Left ventricle myocardium superior (tissue), 1 donor: ENCODE measurements at places on chromosomes 6 and 20.

DNA sequence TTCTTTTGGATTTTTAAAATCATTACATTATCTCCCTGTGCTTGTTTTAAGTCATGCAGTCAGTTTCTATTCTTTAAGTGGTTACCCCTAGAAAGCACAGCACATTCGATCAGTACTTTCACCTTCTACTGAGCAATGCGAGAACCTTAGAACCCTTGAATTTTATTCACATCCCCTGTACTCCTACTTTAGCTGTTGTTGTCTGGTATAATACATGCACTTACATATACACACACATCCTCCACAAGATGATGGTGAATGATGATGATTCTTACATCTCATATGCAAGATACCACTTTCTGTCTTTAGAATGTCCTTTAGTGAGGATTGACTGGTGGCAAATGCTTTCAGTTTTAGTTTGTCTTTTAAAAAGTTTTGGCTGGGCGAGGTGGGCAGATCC is 5.7 kb downstream of the CDC40 start:
- no peak for DNase-seq

- no peak for DNase-seq
Observed at GRCh38 chr6:97292671-97293070, 9.7 kb upstream of the MMS22L start.

DNA sequence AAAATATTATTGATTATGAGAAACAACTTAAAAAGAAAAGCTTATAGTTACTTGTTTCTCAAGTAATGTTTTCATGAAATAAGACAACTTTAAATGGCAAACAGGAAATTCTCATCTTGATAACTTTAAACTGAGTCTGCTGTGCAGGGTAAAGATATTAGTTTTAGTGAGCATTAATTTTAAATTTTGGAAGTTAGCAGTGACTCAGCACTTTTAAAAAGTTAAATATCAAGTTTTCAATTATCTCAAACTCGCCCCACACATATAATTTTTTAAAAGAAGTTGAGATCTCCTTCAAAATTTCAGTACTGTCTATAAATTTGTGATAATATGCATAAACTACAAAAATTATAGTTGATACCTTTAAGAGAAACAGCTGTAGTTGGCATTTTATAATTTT is 337.3 kb upstream of the NT5E start:
- DNase-seq = no peak

DNA sequence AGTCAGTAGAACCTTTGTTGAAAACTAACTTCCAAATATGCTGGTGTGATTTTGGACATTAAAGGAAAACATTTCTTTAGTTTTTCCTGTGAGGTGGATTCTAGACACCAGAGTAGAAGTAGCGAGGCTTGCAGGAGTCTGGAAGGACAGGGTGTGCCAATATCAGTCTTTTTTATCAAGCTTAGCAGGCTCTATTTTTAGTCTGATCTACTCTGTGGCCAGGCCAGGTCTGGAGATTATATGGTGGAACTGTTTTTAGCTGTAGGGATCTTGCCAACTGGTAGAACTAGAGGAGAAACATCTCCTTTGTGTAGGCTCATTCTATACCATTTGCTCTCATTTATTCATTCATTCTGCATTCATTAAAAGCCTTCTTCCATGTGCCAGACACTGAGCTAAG is 42.7 kb downstream of the LRP11 start:
- DNase-seq = no peak

- DNase-seq = no peak
Observed at GRCh38 chr6:7041511-7042026, 66.2 kb upstream of the RREB1 start.

GRCh38 chr20:22794200-22794599 is 209.8 kb upstream of the FOXA2 start:
- DNase-seq = no peak

- DNase-seq = no peak
Observed at GRCh38 chr20:43721429-43722152, 5.2 kb downstream of the GTSF1L start.

GRCh38 chr20:49987868-49988690 is 5.3 kb downstream of the SNAI1 start:
- no peak for DNase-seq

DNA sequence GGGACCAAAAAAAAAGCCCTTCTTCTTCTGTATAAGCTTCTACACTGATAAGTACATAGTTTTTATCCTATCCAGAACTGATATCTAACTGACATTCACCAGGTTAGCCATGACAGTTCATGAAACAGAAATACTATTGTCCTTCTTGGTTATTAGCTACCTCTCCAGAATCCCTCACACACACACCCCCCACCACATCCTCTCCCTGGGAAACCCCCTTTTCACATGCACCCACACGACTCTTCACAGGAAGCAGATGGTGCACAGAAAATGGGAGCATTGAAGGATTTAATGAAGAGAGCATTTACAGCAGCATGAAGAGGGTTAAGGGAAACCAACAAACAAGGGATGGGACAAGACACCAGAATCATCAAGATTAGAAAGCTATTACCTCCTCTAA is 88.9 kb downstream of the FHL5 start:
- no peak for DNase-seq

DNA sequence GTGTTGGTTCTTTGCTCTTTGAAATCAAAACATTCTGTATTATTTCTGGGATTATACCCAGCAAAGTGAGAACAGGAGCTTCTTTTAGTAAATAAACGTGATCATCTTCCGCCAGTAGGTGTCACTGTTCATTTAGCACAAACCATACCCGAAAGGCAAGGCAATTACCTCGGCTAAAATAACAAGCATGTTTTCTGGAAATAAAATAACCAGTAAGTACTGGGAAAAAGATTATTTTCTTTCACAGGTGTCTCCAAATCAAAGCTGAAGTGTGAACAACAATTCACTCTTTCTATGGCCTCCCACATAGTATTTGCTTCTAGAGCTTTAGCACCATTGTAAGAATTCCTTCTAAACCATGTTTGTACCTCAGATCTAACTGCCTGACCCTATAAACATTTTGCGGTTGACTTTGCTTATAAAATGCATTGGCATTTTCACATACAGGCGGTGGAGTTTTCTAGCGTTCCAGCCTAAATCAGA is 144.6 kb upstream of the AGPAT4 start:
- no peak for DNase-seq

- no peak for DNase-seq
Observed at GRCh38 chr6:107729098-107729497, 95.0 kb downstream of the SCML4 start.

DNA sequence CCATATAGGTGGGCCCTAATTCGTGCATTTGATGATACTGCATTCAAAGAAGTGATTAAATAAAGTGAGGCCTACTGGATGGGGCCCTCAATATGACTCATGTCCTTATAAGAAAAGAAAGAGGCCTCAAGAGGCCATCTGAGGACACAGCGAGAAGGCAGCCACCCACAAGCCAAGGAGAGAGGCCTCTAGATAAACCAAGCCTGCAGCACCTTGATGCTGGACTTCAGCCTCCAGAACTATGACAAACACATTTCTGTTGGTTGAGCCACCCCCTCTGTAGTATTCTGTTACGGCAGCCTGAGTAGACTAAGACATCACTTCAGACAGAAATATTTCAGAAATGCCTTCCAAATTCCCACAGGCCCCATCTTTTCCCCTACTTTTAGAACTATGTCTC is 82.5 kb upstream of the PLEKHG1 start:
- no peak for DNase-seq

GRCh38 chr6:18493382-18493891 is 106.3 kb downstream of the RNF144B start:
- DNase-seq = no peak

- no peak for DNase-seq
Observed at GRCh38 chr6:159435701-159436100, 257.3 kb downstream of the SOD2 start.

- no peak for DNase-seq
Observed at GRCh38 chr6:72560721-72561593, 60.9 kb upstream of the KCNQ5 start.

- DNase-seq = no peak
Observed at GRCh38 chr6:169981568-169981967, 230.1 kb downstream of the ERMARD start.

- no peak for DNase-seq
Observed at GRCh38 chr6:34155471-34156300, 9.8 kb upstream of the GRM4 start.

DNA sequence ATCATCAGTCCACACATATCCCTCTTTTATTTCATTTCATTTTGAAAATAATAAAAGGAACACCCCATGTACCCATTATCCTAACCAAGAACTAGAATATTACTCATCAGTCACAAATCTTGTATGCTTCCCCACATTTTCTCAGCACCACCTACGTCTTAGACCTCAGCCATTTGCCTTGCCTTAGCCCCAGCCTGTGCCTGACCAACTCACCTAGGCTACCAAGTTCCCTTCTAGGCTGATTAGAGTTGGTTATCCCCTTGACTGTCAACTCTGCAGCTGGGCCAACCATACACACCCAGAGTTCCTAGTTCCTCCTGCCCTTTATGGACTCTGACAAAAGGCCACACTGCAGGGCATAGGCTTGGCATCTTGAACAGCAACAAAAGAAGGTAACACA is 33.4 kb upstream of the IPCEF1 start:
- no peak for DNase-seq

- no peak for DNase-seq
Observed at GRCh38 chr6:128507337-128508310, 12.8 kb downstream of the PTPRK start.

GRCh38 chr6:76609160-76609559 is 536.7 kb upstream of the IMPG1 start:
- DNase-seq = no peak

GRCh38 chr6:146620655-146621054 is 21.9 kb downstream of the ADGB start:
- DNase-seq = no peak

- DNase-seq = peak; percentile 29
Observed at GRCh38 chr20:64048402-64049044, 916 bp downstream of the SOX18 start.

DNA sequence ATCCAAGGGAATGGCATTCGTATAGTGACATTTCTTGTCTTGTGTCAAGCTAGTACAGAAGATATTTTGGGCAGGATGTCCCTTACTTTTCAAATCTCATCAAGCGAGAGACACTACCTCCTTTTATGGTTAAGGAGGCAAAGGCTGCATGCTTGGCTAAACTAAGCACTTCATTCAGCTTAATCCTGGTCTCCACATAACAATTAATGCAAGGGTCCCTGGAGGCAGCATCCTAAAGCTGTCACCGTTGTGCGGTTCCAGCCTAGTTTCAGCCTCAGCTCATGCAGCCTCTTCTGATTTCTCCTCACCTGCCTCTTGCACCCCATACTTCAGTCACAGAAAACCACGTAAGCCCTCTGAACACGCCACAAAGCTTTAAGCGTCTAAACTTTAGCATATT is 67.1 kb upstream of the SLC22A23 start:
- no peak for DNase-seq

DNA sequence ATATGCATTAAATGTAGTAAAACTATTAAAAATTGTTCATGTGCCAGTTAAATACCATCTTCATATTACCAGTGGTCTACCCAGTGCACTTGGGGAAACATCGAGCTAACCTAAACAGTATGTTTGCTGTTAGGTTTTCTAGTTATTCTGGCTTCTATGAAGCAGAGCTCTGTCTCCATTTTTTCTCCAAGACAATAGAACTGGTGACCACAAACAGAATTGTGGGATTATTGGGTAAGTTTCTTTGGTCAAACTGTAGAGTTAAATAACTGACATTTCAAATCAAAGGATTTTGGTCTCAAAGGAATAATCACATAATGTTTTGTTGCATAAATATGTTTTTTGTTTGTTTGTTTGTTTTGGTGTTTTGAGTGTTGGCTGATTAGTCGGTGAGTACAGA is 40.5 kb upstream of the EDN3 start:
- DNase-seq = no peak

GRCh38 chr6:44002593-44003344 is 124.5 kb downstream of the MRPL14 start:
- DNase-seq = peak; percentile 75

- DNase-seq = no peak
Observed at GRCh38 chr6:90288404-90288803, 8.2 kb downstream of the BACH2 start.

- DNase-seq = no peak
Observed at GRCh38 chr6:32223258-32224235, at the start of gene NOTCH4. Gene NOTCH4, minus strand, starts transcription at chr6:32224067. Its CDS starts 139 bp downstream, at chr6:32223928.

DNA sequence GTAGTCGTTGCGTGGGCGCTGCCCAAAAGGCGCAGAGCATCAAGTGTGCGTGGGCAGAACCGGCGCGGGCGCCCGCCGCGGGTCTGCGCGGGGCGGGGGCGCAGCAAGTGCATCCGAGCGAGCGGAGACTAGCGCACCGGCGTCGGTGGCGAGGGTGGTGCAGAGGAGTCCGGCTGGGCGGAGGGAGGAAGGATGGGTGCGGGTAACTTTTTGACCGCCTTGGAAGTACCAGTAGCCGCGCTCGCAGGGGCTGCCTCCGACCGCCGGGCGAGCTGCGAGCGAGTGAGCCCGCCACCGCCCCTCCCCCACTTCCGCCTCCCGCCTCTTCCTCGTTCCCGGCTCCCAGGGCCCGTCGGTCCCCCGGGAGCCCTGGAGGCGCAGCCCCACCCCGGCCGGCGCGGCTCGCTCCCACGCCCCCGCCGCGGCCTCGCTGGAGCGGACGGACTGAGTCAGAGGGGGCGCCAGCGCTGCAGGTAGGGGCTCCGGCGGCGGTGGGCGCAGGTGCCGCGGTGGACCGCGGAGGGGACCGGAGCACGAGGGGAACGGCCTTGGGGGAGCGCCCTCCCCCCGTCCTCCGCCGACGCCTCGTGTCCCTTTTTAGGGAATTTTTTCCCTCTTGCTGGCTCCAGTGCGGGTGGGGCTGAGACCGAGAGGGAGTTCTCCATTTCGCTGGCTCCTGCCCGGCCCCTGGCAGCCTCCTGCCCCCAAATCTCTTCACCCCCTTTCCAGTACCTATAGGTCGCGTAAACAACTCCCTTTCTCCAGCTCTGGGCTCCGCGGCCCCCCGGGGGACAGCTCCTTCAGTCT is 1.6 kb upstream of the DBNDD2 start:
- peak; percentile 91 for DNase-seq

GRCh38 chr20:33865761-33866370 is 54.7 kb downstream of the CHMP4B start:
- DNase-seq = no peak

- DNase-seq = no peak
Observed at GRCh38 chr20:59985164-59985563, 26.9 kb downstream of the CDH26 start.

DNA sequence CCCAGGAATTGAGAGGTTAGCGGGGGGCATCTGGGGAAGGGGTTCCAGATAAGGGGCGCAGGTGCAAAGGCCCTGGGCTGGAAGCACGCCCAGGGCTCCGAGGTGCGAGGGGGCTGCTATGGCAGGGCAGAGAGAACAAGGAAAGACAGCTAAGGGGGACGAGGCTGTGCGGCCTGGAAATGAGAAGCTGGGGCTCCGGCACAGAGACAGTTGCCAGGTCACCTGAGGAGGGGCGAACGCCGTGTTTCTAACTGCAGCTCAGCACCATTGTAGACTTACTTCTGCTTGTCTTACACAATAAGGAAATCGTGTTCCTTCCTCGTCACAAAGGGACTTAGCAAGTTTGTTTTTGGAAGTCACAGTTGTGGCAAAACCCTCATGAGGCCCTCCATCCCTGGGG is 68.9 kb upstream of the TBXT start:
- no peak for DNase-seq

GRCh38 chr6:50842861-50843384 is 24.3 kb downstream of the TFAP2B start:
- no peak for DNase-seq

GRCh38 chr6:56525974-56526789 is 116.5 kb downstream of the DST start:
- DNase-seq = no peak
